Fibroblast of skin of right quadriceps (primary cell): ENCODE measurements at places on chromosomes 1 and 21.

GRCh38 chr1:86416343-86416742 lies 7.6 kb upstream of the CLCA2 start:
- DNase-seq: no peak

GRCh38 chr1:32336963-32337675 lies 1.1 kb upstream of the MARCKSL1 start:
- DNase-seq: peak; percentile 44

DNA sequence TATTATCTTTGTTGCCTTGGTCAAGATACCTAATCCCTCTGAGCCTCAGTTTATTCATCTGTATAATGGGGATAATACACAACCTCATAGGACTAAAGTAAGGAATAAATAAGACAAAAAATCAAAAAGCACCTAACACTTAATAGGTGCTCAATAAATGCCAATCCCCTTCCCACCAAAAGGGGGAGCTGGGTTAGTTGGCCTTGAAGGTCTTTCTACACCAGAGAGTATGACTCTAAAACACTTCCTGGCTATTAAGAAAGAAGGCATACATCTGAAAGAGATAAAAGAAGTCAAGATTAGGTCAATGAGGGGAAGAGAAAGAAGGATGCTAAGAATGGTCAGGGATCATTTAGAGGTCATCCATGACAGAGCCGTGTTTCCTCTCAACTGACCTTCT lies 11.1 kb downstream of the VSIG8 start:
- no peak for DNase-seq

GRCh38 chr21:38013741-38014140 lies 97.5 kb upstream of the KCNJ6 start:
- DNase-seq: no peak

- DNase-seq: no peak
These were observed 13.8 kb downstream of the DSCAM start for GRCh38 chr21:40833184-40833583.

DNA sequence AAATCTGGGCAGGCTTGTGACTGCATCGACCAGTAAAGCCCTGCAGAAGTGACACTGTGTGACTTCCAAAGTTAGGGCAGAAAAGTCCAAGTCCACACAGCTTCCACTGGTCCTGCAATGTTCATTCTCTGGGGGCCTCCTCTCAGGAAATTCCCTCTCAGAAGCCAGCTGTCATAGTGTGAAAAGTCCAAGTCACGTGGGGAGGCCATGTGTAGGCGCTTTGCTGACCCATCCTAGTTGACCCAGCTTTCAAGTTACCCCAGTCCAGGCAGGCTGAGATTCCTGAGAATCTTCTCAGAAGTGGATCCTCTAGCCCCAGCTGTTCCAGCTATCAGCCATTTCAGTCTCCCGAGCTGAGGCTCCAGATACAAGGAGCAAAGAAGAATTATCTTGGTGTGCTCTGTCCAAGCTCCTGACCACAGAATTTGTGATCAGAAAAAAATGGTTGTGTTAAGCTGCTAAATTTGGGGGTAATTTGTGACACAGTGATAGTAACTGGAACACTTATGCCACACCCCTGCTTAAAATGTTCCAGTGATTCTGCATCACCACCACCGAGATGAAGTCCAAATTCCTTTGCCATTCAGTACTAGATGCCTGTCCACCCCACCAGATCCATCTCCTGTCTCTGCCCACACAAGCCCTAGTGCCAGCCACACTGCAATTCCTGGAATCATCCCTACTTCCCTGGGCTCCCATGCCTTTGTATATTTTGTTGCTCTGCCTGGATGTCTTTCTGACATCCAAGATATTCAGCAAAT lies 2.5 kb upstream of the STUM start:
- no peak for DNase-seq

DNA sequence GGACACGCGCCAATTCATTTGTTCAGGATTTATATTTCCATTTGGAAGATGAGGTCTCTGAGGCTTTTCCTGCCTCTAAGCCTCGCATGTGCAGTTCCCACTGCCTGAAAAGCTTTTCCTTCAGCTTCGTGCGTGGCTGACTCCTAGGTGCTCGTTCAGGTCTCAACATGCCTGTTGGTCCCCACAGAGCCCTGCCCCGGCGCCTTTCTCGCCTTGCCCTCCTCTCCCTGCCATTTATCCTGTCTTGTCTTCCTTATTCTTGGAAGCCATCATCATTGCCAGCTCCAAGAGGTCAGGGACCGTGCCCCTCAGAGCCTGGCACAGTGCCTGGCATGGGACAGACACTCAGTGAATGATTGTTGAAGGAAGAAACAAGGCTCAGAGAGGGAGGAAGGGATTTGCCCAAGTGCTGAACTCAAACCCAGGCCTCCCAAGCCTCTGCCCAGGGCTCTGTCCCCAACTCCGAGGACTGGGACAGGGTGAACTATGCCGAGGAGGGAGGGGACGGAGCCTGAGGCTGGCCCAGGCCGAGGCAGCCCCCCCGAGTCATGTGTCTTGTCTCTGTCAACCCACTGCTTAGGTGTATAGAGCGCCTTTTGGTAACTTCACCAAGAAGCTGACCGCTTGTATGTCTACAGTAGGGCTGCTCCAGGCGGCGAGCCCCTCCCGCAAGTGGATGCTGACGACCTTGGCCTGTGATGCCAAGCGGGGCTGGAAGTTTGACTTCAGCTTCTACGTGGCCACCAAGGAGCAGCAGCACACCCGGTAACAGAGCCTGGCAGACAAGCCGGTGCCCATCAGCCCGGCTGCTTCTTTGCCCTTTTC lies 47.3 kb downstream of the DISP3 start:
- DNase-seq: no peak

DNA sequence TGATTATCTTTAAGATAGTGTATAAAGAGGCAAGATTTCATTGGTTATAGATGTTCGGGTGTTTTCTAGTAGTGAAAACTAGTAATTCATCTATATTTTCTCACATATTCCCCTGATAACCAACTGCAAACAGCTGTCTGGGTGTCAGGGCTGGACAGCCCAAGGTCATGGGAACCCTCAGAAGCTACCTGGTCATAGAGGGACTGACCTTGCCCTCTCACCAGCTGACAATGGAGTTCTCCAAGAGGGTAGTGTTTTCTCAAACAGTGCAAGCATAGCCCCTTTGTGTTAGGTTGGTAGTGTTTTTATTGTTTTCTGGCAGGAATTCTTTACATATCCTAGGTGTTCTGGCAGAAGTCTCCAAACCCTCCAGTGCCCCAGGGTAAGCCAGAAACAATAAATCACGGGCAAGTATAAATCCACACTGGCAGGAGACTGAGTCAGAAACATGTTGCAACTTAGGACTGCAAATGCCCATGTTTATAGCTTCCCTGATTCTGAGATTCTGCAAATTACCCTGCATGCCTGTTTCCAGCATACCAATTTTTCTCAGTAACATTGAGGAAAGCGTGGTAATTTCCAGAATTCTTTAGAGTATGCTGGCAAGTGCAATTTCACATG lies 82.8 kb upstream of the ATP1A1 start:
- DNase-seq: peak; percentile 9

- DNase-seq: no peak
These were observed 153.4 kb upstream of the IRF2BP2 start for GRCh38 chr1:234763367-234763766.

DNA sequence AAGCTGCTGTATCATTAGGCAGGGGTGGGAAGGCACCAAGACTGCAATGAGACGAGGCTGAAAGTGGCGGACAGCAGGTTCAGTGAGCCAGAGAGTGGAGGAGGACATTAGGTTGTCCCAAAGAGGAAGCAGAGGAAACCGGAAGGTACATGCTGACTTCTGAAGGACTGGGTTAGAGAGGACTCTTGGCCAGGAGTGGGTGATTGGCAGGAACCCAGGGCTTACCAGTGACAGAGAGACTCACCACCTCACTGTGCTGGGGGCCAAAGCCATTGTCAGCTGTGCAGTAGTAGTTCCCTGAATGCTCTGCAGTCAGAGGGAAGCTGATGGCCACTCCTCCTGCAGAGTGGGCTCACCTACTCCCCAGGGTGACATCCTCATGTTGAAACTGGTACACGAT lies 41.9 kb upstream of the FCRL4 start:
- no peak for DNase-seq

DNA sequence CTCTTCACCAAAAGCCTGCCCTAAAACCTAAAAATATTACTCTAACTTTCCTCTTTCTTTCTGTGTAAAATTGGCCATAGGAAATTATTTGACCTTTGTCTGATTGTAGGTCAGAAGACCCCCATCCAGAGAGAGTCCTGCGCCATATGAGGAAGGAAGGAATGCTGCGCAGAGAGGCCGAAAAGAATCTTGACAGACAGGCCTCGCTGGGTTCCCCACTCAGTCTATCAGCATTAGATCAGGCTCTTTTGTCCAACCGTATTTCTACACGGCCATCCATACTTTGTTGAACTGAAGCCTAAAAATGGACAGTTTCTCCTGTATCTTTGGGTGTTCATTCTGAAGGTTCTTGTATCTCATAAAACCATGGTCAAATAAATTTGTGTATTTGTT lies 4.3 kb upstream of the SLC30A2 start:
- no peak for DNase-seq

GRCh38 chr1:44413740-44414139 lies 8.7 kb downstream of the RNF220 start:
- no peak for DNase-seq

DNA sequence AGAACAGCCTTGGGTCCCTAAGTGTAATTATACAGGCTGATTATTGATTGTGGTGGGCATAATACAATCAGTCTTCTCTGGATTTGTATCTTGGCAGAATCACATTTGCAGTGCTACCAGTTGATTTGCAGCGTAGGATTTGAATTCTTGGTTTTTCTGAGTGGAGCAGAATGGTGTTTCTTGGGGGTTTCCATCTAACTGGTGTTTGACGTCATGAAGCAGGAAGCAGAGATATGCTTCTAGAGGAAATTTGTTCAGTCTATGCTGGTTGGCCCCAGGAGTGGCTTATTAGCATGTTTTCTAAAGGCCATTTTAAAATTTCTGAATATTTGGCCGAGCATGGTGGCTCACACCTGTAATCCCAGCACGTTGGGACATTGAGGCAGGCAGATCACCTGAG lies 3.4 kb downstream of the CTTNBP2NL start:
- DNase-seq: no peak

DNA sequence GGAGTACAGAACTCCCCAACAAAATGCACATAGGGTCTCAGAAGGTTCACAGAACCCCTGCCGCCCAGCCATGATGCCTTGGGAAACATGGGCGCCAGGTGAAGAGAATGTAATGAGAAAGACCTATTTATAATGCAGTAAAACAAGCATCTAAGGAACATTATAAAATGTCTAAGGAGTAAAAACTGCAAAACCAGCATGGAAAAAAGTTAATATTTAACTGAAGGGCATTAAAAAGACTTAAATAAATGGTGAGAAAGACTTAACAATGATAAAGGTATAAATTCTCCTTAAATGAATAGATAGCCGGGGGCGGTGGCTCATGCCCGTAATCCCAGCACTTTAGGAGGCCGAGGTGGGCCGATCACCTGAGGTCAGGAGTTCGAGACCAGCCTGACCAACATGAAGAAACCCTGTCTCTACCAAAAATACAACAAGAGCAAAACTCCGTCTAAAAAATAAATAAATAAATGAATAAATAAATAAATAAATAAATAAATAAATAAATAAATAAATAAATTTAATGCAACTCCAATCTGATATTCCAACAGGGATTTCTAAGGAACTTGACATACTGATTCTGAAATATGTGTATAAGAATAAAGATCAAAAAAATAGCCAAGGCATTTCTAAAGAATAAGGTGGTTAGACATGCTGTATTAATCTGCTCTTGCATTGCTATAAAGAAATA lies 27.3 kb upstream of the ACOT11 start:
- DNase-seq: no peak

GRCh38 chr21:44914176-44914874 lies 6.4 kb downstream of the ITGB2 start:
- DNase-seq: no peak

GRCh38 chr1:235972311-235972689 lies 92.6 kb downstream of the NID1 start:
- DNase-seq: peak; percentile 87

DNA sequence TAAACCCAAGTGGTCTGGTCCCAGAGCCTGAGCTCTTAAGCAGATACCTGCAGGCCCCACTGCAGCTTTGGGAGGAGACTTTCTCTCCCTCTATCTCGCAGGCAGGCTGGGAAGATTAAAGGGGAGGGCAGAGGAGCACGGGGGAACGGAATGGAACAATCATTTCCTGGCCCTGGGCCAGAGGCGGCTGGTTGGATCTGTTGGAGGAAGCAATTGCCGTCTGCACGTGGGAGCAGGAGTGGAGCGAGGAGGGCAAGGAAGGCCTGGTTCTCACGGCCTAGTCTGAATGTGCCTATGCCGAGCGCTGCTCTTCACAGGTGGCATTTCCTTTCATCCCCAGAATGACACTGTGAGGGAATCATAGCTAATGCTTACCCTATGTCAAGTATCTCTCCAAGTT lies 23.7 kb downstream of the NKAIN1 start:
- DNase-seq: peak; percentile 40

- no peak for DNase-seq
These were observed 585.3 kb downstream of the PTPRU start for GRCh38 chr1:29821605-29822004.

- DNase-seq: no peak
These were observed 113.2 kb downstream of the TRABD2B start for GRCh38 chr1:47883963-47884362.

GRCh38 chr1:111886741-111887140 lies 102.7 kb downstream of the KCND3 start:
- DNase-seq: no peak

DNA sequence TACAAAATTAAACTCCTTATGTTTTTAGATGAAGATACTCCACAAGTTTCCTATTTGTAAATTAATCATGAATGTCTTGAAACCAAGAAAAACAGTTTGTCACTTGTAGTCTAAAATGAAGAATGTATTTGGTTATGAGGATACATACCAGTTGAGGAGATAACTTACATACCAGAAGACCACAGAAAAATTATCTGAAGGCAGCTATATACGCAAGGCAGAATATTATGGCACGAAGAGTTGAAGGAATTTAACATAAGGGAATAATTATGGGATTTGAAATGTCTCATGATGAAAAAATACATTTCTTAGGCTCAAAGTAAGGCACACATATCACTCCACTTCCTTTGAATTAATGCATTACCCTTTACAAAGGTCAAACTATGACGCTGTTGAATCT lies 73.3 kb downstream of the IFI44 start:
- DNase-seq: peak; percentile 94

GRCh38 chr1:170153417-170153816 lies 7.7 kb downstream of the NTMT2 start:
- no peak for DNase-seq

DNA sequence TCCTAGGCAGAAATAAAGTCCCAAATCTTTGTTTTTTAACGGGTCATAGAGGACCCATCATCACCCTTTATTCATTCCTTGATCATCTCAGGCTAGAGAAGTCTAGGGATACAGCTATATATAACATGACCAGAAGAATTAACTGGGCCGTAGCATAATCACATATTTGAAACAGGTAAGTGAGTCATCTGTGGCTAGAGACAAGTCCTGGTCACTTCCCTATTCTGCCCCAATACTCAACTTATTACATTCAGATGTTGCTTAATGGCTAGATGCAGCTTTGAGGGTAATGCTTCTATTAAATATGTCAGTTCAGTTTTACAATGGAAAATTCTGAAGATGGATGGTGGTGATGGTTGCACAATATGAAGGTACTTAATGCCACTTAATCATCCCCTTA lies 47.0 kb downstream of the EXO1 start:
- DNase-seq: no peak
